Vagina (tissue), 2 donors: ENCODE measurements at places on chromosomes 2 and 18.

DNA sequence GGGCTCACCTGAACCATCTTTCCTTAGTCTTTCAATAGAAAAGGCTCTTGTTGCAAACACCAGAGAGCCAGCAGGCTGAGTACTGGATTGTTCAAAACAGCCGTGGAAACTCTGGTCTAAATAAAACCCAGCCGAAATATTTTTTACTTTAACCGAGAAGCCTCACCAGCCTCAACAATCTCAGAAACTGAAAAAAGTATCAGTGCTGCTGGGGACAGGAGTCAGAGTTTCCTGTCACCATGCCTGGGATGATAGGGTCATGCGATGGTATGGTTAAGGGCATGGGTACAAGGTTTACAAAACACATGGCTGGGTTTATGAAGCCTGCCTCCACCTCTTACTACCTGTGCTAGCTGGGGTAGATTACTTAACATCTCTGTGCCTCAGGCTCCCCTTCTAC lies 55.3 kb upstream of the FZD7 start:
- DNase-seq: no peak

DNA sequence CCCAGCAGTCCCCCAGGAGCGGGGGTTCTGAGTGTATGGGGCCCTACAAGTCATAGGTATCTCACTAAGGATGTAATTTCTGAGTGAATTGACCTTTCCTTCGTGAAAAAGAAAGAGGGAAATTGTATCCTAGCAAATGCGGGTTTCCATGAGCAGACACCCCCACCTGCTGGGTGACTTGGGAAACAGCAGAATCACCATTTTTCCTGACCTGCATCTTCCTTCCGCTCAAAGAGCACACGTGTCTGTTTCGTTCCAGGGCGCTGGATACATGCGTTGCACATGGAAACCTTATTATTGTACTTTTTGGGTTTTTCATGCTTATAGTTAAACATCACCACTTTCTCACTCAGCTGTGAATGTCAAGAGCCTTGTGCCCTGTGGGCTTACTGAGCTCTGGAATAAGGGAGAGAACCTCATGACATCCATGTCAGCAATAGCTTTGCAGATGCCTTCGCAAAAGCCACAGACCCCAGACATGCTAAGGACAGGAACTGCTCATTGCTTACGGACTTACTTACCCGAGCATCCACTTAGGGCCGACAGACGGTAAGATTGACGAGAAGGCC lies 132.8 kb downstream of the TPO start:
- no peak for DNase-seq

- no peak for DNase-seq
Measured at GRCh38 chr2:77652499-77652898, 130.3 kb upstream of the LRRTM4 start.

DNA sequence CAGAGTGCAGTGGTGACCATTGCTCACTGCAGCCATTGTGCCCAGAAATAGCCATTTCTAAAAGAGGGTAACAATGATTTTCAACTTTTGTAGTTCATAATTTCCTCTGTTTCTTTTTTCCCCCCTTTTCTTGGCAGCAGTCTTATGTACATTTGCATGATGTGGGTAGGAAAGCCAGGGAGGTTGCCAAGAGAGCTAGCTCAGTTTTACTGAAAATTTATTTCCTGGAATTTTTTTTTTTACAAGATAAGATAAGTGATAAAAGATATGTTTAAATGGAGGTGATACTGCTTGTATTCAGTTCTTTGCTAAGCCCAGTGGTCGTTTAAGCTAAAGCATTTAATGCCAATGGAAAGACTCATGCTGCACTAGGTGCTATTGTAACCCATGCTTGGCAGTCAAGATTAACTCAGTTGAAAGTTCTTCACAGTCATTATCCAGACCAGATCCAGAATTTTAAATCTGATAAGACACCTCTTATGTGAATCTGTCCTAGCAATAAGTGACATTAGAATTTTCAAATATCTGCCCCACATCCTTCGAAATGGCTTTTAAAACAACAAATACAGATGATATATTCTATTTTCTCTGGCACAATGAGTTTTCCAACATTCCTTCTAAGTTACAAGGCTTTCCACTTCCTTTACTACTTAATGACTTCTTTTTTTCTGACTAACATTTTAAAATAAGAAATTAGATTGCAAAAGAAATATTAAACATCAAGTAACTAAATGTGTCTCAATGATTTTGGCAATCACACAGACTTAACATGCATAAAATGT lies 4.4 kb upstream of the ATP8B1 start:
- no peak for DNase-seq

DNA sequence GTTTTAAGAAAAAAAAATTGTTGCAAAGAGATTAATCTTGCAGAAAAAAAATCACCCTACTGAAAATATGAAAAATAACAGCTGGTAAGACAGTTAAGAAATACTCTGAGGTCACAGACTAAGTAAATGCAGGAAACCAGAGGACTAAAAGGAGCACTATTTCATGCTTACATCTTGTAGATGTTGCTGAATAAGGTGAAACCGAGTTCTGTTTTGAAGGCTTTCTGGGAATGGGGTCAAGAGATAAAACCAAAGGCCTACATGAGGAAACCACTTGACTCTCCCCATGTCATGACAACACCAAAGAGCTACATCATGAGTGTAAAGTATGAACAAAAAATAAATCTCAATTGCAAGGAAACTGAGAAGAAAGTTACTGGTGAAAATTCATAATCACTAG lies 197.6 kb downstream of the LRP1B start:
- no peak for DNase-seq

- no peak for DNase-seq
Measured at GRCh38 chr2:96626553-96626942, 11.6 kb downstream of the KANSL3 start.

- DNase-seq: no peak
Measured at GRCh38 chr2:198187841-198188240, 383.4 kb downstream of the PLCL1 start.

DNA sequence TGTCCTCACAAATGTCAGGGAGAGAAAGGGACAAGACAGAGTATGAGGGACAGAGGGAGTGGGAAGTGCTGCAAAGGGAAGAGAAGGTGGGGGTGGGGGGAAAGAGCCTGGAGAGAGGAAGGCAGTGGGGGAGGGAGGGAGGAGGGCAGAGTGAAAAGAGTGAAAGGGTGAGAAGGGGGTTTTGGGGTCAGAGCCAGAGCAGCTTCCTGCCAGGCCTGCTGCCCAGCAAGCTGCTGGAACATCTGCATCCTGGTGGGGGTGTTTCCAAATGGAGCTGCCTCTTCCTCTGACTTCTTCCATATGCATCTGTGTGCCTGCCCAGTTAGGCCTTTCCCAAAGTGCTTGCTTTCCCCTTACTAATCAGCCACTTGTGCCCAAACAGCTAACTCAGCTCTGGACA lies 94.3 kb upstream of the CELF4 start:
- DNase-seq: peak; percentile 34

DNA sequence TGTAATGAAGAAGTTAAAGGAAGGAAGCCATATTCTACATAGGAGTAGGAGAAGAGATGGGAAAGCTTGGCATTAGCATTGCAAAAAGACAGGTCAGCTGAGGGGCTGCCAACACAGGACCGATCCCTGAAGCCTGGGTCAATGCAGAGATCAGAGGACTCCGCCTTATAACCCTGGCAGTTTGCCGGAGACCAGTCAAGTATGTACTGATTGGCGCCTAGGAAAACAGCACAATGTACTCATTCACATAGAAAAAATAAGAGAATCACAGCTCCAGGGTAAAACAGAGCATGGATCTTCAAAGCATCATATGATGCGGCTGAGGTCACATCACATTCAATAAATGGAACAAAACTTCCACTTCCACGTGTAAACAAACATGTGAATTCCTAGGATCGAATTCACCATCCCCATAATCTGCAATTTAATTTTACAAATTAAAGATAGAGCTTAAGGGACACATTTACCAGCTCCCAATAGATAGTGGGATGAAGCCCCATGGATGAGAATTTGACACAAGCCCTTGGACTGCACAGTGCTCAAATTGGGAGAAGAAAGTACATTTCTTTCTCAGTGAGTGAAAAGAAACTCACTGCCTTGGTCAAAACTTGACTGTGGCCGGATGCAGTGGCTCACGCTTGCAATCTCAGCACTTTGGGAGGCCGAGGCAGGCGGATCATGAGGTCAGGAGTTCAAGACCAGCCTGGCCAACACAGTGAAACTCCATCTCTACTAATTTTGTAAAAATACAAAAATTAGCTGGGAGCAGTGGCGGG lies 135.0 kb upstream of the KLHL14 start:
- DNase-seq: no peak

DNA sequence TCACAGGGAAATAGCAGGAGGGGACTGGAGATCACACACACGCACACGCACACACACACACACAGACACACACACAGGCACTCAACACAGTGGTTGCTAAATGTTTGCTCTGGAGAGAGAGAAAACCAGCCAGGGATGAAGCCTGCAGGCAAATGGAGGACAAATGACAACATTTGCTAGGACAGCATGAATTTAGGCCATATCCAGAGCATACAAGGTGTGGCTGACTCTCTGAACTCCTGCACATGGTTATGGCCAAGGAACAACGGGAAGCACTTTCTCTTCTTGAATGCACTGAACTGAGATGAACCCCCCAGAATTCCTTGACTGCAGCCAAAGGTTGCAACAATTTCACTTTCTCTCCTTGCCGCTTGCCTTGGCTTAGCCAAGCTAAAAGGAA lies 230.0 kb upstream of the RASGRP3 start:
- no peak for DNase-seq

- DNase-seq: no peak
Measured at GRCh38 chr18:49456794-49457193, 3.7 kb downstream of the DYM start.

- DNase-seq: no peak
Measured at GRCh38 chr18:25125680-25126079, 226.3 kb downstream of the ZNF521 start.

GRCh38 chr2:73033766-73034381 lies 37.6 kb downstream of the SFXN5 start:
- DNase-seq: no peak

GRCh38 chr18:7740821-7741220 lies 173.7 kb downstream of the PTPRM start:
- no peak for DNase-seq

- DNase-seq: no peak
Measured at GRCh38 chr2:196783431-196784094, 15.9 kb downstream of the GTF3C3 start.

- DNase-seq: no peak
Measured at GRCh38 chr2:46148369-46148736, 148.9 kb upstream of the EPAS1 start.

DNA sequence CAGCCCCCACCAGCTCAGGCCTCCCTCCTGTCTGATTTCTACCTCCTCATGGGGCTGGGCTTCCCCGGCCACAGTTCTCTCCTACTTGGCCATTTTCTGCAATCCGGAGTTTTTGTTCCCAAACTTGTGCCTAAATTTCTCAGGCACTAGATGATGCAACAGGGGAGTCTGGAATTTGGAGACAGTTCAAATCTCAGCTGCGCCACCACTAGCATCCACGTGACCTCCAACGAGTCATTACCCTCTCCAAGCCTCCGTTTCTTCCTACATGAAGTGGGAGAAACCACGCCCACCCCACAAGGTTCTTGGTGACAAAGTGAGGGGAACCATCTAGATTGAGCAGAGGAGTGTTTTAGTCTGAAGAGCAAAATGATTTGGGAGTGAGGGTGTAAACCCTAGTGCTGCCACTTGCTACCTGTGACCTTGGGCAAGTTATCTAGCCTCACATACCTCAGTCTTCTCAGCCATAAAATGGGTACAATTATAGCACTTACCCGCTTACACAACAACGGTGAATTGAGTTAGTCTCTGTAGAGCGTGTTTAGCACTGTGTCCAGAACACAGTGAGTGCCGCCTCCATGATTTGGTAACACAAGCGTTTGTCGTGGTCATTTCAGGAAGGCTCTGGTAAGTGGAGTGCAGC lies 61.4 kb upstream of the ASAP2 start:
- DNase-seq: no peak

DNA sequence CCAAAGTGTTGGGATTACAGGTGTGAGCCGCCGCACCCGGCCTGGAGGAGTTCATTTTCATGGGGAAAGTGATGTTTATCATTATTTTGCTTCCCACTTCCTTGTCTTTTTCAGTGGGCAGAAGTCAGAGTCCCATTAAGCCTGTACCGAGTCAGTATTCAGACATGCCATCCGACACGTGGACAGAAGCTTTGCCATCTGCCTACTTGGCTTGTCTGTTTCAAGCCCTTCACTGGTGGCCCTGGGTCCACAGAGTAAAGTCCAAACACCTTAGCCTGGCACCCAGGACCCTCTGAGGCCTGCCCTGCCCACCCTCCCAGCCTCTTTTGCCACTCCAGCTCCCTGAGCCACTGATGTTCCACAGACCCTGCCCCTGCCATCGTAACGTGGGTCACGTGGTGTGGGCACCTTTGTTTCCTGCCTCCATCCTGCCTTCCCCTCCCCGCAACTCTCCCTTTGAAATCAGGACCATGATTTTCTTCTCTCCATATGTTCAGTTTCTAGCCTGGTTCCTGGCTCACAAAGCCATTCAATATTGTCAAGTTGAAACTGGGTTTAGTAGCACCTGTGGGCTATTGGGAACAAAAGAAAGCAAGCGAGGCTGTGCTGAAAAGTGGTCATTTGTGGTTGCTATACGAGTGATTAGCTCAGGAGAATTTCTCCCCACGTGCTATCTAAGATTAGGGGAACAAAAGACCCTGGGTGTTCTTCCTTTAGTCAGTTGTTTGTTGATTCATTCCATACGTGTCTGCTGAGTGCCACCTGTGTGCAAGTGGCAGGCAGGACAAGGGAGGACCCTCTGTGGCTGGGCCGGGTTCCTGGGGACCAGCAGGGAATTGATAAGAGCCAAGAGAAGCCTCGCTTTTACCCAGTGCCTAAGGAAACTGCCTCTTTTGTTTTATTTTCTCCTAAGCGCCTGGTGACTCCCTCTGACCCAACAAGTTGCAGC lies 5.1 kb upstream of the ODC1 start:
- DNase-seq: no peak

GRCh38 chr18:65706646-65707045 lies 44.2 kb upstream of the CDH7 start:
- DNase-seq: no peak

DNA sequence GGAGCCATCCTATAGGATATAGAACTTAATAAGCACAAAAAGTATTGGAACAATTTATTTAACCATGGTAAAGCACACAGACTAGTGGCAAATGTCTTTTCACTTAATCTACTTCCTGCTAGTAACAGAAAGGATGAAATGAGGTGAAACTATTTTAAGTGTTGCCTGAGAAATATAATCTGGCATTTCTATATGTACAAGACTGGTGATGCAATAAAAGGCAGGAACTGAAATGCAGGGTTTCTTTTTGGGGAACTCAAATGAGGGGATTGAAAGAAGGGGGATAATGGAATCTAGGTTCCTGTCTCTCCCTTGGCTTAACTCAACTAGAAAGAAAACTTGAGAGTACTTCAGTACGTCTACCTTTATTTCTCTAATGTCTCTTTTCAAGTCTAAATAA lies 122.3 kb downstream of the MEMO1 start:
- DNase-seq: no peak

DNA sequence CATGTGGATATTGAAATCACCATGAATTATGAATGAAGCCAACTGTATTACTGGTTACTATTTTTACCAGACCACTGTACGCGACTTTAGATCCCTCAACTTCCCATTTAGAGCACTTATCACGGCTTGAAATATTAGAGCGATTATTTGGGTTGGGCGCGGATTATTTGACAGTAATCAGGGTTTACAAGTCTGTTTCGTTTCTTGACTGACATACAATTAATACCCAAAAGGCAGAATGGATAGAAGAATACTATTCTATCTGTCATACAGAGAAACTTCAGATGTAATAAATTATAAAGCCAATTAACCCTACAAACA lies 496 bp upstream of the NAPG start:
- DNase-seq: no peak
